Hepatic stellate cell (primary cell): ENCODE measurements at places on chromosomes 5 and 9.
A peak's percentile ranks its signal among the peaks of the same experiment; 100 is the strongest.

DNA sequence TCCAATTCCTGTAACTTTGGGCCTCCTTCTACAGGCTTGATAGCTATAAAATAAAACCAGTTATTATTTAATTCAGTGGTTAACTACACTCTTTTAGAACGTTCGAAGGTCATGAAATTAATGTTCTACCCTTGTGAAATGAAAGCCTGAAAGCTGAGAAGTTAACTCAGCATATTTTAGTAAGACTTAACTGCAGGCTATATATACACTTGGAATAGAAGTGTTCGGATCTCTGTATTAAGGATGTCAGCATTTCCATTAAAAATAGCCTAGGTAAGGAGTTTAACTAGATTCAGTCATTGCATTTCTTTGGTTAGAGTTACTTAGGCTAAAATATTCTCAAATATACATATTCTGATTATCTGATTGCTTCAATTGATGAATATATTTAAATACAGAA lies 229.2 kb downstream of the MRPS30 start:
- DNase-seq, result no peak

DNA sequence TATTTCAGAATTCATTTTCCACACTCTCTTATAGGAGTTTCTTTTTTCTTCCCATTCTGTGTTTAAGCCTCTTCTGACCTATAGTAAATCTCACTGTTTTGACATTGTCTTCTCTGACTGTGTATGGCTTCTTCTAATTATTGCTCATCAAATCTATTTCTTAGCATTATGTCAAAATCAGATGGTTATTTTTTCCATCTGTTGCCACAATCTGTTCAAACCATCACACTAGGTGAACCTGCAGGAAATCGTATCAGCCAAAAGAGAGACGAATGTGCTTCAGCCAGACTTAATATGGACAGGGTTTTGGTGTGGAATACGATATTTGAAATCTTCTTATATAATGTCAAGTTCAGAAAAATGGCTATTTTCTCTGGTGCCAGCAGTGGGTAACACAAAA lies 15.9 kb upstream of the SEMA4D start:
- no peak for DNase-seq

GRCh38 chr9:123065196-123065595 lies 31.7 kb downstream of the GPR21 start:
- DNase-seq, result no peak

DNA sequence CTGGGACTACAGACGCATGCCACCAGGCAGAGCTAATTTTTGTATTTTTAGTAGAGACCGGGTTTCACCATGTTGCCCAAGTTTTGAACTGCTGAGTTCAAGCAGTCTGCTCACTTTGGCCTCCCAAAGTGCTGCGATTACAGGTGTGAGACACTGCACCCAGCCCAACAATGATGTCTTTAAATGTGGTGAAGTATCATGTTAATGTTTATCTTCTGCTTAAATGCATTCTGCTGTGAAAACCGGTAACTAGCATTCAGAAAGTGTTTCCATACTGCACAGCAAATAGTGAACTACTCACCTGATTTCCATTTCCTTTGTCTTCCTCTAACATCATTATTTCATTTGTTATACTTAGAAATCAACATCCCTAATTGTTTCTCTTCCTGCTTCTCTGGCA lies 264.0 kb upstream of the ITGA1 start:
- no peak for DNase-seq

DNA sequence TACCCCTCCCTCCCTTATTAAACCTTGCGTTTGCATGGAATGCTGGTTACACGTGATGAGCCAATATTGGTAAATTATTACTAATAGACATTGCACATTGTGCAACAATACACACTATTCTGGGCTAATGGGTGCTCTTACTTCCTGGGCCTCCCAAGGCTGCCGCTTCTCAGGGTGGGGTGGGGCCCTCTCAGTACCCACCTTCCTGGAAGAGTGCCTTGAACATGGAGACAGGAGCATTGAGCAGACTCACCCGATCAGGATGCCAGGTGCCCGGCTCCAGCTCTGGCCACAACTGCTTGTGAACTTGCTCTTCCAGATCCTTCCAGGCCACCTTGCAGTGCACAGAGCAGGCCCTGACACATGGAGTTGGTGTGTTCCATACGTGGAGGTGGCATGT lies 24.7 kb upstream of the CEP72 start:
- no peak for DNase-seq

- no peak for DNase-seq
Observed at GRCh38 chr5:23703940-23704855, 196.8 kb downstream of the PRDM9 start.

GRCh38 chr9:7234144-7234543 lies 476.4 kb downstream of the KDM4C start:
- DNase-seq, result peak; percentile 11

GRCh38 chr9:3001311-3001710 lies 157.4 kb upstream of the PUM3 start:
- DNase-seq, result no peak

DNA sequence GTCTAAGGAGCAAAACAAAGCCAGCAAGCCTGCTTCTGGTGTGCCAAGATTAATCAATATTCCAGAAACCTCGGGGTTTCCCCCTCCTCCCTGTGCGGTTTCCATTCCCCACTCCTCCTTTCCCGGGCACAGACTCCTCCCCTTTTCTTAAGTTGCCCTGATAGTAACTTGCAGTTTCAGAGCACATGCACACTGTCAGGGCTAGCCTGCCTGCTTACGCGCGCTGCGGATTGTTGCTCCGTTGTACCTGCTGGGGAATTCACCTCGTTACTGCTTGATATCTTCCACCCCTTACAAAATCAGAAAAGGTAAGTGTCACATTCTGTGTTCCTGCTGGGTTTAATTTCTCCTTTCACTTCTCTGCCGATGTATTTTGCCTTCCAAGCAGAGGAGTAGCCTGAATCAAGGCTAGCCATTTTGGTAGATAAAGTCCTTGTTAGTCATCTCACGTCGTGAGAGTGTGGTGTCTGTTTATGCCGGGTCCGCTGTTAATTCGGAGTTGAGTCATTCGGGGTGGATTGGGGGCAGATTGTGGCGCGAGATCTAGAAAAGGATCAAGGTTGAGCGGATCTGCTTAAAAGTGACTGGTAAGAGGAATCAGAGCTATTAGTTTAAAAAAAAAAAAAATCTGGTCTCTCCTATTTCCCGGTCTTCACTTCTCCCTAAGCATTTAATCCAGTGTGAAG lies at the start of gene SLC1A3:
TSS of gene SLC1A3 (plus strand) at position 179 of the 686 bp plus-strand sequence. CDS start 1,818 bp downstream, outside the sequence.
- DNase-seq, result peak; percentile 27

DNA sequence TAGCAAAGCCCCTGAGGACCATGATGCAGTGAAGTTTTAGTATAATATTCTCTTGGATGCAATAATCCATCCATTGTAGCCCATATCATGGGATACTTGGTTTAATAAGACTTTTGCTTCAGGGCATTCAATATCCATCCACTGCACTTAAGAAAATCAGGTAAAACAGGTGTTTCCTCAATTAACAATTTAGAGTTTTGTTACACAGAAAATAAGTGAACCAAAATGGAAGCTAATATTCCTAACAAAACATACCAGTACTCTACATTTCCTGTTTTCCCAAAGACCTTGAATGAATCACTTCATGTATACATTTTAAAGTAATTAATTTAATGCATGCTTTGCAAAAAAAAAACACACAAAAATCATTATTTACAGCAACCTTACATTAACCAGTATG lies 305.6 kb downstream of the NR2F1-AS1 start:
- no peak for DNase-seq

DNA sequence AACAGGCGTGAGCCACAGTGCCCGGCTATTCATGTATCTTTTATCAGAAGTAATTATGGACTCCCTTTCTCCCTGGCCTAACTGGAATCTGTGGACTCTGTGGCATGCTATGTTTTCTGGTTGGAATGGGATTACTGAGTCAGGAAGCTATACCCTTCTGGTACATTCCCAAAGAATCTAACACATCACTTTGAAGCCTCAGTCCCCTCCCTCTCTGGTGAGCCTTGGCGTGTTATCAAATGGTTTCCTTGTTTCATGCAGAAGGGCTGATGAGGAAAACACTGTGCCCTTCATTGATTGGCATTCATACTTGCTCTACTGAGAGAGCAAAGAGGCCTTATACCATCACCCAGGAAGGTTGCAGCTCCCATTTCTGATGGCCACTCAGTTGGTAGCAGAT lies 22.9 kb downstream of the C5orf15 start:
- no peak for DNase-seq

DNA sequence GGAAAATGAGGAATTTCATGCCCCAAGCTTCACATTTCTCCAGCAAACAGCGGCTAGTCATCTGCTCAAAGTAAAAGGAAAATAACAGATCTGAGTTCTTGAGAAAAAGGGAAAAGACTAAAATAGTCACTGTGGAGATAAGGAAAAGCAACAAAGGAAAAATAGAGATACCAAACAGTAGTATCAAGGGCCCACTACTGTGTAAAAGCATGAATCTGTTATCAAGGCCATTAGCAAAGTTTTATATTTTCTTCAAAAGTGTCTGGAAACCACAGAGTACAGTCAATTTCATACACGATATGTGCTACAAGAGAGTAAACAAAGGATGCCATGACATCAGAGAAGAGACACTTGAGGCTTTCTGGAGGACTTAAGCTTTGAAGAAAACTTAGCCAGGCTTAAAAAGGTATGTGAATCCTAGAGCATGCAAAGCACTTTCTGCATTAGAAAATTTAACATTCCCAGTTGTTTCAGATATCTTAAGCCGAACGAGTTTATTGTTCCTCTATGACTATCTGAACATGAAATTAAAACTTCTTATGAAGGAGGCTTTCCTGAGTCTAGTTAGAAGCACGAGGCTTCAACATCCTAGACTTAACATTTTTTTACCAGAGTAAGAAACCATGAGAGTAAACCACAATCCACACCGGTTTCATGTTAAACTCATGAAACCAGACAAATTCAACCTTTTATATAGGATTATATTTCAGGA lies 1.2 kb downstream of the TTC33 start:
- peak; percentile 25 for DNase-seq

- no peak for DNase-seq
Observed at GRCh38 chr9:129813661-129814060, 10.3 kb downstream of the TOR1A start.

GRCh38 chr5:1874771-1875220 lies 7.9 kb downstream of the IRX4 start:
- DNase-seq, result no peak

DNA sequence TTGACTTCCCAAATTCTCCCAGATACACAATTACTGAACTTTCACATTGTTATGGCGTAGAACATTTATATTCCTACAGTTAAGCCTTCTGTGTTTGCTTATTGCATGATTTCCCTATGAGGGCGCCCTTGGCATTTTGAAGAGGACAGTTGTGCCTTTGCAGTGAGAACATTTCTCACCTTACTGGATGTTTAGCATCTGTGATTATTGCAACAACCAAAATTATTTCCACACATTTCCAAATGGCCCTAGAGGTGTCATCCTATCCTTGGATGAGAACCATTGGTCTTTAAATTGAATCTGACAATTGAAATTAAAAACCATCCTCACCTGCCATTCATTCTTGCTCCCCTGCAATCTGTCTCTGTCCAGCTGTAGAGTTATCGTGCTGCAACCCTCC lies 104.0 kb downstream of the MAMDC2 start:
- no peak for DNase-seq

DNA sequence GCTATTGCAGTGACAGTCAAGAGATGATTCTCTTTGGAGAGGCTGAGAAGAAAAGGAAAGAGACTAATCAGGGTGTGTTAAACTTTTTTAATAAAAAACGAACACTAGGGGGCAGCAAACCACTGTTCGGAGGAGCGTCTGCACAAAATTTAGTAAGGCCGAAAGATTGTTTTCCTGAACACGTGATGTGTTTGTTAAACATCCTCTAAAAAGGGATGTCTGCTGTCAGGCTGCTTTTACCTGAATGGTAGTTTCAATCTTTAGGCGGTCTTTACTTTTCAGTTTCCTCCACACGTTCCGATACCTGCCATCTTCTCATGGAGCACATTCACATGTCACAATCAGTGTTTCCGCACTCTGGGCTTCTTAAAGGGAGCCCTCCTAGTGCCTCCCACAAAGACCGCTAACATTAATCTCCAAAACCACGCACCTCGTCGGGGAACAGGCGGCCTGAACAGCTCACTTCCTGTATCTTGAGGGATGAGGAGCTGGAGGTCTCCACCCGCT lies 125.2 kb downstream of the GPBP1 start:
- DNase-seq, result peak; percentile 16

- no peak for DNase-seq
Observed at GRCh38 chr9:8284884-8285283, 485.3 kb upstream of the DMAC1 start.

- DNase-seq, result no peak
Observed at GRCh38 chr9:115211413-115212124, 93.6 kb upstream of the TNC start.
